ENCODE measurements at places on chromosomes 13 and 19.

- DNase-seq, result no peak
These were observed 19.6 kb downstream of the TFDP1 start for GRCh38 chr13:113604186-113604585.

DNA sequence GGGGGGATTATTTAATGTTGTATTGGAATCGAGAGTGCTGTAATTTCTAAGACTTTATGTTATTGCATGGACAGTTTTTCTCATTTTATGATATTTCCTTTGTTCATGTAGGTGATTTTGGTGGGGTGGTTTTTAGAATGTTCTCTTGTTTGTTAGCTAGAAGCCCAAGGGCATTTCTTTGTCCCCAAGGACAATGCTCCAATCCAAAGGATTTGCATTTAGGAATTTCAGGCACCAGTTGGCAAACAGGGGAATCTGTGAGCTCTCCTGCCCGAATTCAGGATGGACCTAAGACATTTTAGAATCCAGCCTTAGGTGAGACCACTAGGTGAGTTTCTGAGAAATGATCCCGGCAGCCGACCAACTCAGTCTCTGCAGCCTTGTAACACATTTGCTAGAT lies 324.9 kb downstream of the KCNRG start:
- no peak for DNase-seq

- DNase-seq, result no peak
These were observed 6.6 kb upstream of the TFDP1 start for GRCh38 chr13:113577881-113578435.

DNA sequence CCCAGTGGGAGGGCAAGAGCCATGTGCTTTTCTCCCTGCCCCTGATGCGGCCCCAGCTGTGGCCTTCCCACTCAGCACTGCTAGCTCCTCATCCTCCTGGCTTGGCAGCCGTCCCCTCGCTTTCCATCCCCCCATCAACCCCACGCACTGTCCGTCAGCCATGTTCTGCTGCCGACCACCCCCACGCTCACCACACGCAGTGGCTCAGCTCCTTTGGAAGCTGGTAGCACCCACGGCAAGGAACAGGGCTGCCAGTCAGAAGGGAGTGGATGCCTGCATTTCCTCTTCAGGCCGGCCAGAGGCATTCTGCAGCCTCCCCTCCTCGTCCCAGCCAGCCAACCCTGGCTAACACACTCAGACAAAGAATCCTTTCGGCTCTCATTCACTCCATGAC lies 6.3 kb downstream of the CALM3 start:
- no peak for DNase-seq

DNA sequence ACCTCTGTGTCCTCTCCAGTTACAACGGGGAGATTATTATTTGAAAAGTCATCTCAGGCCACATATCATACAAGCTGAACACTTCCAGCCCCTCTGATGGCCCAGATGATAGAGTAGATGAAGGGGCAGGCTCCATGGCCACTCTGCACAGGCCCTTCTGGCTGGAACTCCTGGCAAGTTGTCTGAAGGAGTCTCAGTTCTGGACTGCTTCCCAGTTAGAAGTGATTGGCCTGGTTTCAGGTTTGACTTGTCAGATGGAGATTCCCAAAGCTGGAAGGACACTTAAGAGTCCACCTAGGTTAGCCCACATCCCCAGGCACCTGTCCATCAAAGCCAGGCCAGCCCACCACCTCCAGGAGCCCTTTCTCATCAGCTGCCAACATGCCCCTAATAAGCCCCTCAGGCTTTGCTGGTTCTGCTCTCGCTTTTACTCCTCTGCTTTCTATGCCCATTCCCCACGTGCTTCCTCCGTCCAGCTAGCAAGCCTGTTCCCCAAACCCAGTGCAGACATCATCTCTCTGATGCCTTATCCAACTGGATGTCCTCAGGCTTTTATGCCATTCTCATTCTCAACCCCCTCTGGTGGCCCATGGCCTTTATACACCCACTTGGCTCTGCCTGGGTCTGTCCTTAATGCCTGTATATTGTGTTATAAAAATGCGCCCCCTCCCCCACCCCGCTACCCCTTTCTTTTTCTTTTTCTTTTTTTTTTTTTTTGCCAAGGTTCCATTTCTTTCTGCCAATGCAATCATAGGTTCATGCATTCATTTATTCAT lies 56.5 kb downstream of the HSPH1 start:
- no peak for DNase-seq

- DNase-seq, result no peak
These were observed 138.5 kb downstream of the RBM26 start for GRCh38 chr13:79267560-79267959.

GRCh38 chr13:33244907-33245287 lies 40.7 kb downstream of the STARD13 start:
- DNase-seq, result no peak

GRCh38 chr13:73250061-73250460 lies 191.3 kb downstream of the KLF5 start:
- DNase-seq, result no peak

DNA sequence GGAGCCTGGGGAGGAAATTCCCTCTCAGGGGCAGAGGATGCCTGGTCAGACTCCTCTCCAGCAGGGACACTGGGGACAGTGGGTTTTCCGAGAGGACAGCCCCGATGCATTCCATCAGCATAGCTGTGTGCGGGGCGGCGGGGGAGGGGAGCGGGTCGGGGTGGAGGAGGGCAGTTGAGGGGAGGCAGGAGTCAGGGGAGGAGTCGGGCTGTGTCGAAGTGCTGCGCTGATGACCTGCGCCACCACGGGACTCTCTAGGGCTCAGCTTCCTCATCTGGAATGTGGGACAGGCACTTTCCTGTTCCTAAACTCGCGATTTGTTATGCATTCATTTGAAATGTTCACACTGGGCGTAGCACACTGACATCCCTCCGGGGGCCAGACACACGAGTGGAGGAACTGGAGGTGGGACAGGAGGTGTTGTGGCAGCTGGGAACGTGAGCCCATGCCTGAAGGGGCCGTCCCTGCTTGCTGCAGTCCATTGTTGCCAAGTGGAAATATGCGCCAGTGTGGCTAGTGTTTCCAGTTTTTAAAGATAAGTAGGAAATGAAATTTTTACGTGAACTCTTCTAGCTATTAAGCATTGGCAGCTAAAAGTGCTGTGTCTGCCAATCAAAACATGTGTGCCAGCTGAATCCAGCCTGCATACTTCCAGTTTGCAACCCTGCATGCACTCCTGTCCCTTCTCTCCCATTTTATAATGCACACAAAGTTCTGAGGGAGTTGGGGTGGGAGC lies 43.3 kb downstream of the FLT1 start:
- DNase-seq, result no peak

- no peak for DNase-seq
These were observed 269.3 kb downstream of the UQCRFS1 start for GRCh38 chr19:28943651-28944050.

- DNase-seq, result no peak
These were observed 61.5 kb upstream of the ZNF536 start for GRCh38 chr19:30310602-30311263.

DNA sequence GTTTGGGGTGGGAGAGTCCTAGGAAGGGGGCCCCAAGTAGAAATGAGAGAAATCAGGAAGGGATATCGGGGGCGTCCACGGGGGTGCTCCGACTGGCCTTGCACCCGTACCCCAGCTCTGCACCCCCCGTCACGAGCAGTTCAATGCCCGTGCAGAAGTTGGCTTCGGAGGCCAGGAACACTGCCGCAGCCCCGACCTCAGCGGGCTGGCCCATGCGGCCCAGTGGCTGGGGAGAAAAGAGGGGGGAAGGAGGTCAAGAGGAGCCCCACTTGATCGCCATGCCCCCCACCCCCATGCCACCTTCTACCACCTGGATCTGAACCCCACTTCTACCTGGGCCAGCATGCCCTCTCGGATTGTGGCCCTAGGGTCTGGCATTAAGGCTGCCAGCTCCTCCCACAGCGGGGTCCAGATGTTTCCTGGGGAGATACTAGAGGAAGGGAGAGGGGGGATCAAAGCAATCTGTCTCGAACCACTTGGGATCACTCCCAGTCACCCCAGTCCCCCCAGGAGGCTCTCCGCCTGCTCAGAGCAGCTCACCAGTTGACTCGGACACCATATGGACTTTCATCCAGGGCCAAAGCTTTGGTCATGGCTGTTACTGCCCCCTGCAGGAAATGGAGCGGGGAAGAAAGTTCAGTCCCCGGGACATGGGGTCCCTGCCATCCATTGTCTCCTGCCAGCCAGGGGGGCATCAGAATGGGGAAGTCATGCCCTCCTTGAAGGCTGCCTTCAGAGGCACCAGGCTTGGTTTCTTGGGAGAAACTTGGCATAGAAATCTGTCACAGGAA lies 2.5 kb upstream of the BCAT2 start:
- DNase-seq, result peak; percentile 23

DNA sequence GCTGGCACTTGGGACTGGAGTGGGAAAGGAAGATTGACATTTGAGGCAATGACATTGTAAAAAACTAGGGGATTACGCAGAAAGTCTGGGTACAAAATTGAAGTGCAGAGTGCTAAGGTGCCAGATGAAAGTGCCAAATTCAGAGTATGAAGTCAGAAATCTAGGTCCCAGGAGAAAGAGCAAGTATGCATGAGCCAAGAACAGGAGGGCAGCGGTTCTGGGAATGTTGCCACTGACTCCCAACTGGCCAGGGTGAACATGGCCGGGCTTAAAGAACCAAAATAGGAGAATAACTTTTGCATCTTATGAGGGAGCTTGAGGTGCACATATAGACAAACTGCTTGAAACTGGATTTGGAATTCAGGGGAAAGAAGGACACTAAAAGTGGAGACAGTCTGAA lies 495.8 kb upstream of the KLF12 start:
- DNase-seq, result no peak

DNA sequence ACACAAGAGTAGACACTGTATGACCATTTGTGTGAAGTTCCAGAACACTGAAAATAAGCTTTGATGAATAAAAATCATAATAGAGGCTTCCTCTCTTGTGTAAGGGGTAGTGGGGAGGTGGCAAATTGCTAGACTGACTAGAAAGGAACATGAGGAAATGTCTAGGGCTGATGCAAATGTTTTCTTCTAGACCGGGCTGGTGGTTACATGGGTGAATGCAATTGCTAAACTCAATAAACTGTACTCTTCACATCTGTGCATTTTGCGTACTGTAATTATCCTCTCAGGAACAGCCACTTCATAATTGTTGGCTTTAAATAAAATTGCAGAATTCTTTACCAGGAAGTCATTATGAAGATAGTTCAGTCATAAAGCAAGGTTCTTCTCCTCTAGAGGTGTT lies 5.2 kb upstream of the KBTBD7 start:
- no peak for DNase-seq

- DNase-seq, result no peak
These were observed 52.7 kb upstream of the FAM216B start for GRCh38 chr13:42728507-42729180.

- DNase-seq, result peak; percentile 8
These were observed 590.1 kb upstream of the SLC10A2 start for GRCh38 chr13:103656311-103656710.

DNA sequence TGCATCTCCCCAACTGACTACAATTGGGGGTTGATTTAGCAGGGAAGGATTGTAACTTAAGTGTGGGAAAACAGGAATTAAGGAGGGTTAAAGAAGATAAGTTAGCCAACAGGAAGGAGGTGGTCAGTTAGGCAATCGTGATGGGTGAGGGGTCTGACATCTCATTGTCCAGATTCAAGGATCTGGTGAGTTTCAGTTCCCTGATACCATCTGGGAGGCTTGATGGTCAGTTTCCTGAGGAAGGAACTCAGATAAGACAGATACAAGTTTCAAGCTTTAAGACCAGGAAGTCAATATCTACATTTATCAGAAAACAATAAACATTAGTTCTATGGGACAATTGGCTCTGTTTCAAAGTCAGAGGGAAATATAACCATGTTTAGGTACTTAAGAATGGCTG lies 601.8 kb downstream of the SLITRK6 start:
- DNase-seq, result peak; percentile 32

GRCh38 chr19:42928896-42929295 lies 8.1 kb downstream of the PSG7 start:
- DNase-seq, result no peak

- DNase-seq, result no peak
These were observed 34.4 kb downstream of the DHRS12 start for GRCh38 chr13:51769455-51770127.

GRCh38 chr19:49599378-49600295 lies 8.7 kb downstream of the PRR12 start:
- DNase-seq, result no peak

DNA sequence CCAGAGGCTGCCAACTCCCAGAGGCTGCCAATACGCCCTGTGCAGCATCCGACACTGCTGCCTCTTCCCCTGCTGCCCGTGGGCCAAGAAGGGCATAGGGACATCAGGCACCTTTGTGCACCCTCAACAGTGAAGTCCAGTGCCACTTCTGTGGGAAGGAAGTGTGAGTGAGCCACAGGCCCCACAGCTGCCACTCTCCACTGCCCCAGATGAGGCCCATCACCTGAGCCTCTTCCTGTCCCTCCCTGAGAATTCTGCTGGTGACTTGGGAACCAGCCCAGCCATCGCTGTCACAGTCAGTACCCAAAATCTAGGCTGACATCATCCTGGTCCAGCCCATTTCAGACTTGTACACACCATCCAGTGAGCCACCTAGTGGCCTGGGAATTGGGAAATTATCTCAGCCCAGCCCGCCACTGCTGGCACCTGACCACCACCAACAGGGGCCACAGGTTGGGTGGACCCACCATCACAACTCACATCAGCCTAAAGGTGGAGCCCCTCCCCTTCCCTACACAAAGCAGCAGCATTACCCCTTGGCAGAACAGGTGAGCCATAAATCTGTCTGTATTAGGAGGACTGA lies 733.9 kb upstream of the KLHL1 start:
- DNase-seq, result no peak

GRCh38 chr19:37725181-37725580 lies 5.6 kb upstream of the ZNF607 start:
- no peak for DNase-seq

GRCh38 chr13:79727086-79727485 lies 246.1 kb downstream of the NDFIP2 start:
- DNase-seq, result no peak

All from OCI-M1 (cell line).